ENCODE measurements at places on chromosomes 12 and 14.
A peak's percentile ranks its signal among the peaks of the same experiment; 100 is the strongest.

DNA sequence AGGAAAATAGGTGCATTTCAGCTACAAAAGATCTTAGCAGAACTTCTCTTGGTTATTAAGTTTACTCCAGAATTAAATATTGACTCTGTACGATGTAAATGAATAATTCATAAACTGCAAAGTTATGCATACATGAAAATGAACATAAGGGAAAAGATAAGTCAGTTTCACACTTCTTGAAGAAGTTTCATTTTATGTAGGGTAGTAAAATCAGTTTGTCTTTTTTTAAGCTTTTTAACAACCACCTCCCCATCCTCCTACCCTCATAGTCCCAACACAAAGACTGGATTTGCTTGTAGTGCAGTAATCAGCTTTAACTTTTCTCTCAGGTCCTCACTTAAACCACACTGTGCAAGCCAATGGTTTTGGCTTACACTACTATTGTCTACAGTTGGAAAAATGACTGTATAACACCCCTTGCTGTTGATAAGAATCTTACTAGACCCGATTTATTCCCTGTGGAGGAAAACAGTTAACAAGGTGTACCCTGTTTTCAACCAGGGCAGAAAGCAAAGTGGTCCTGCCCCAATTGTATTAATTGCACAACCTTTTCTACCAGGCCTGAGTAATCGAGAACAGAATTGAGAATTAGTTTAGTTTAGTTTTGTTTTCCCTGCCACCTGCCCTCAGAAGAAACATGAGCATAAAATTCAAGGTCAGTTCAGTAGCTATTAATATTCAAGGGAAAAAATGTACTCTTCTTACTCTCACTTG, 44.1 kb downstream of the NIN start:
- DNase-seq: no peak

- no peak for DNase-seq
These were observed 25.2 kb downstream of the SPRING1 start for GRCh38 chr12:116712458-116713303.

DNA sequence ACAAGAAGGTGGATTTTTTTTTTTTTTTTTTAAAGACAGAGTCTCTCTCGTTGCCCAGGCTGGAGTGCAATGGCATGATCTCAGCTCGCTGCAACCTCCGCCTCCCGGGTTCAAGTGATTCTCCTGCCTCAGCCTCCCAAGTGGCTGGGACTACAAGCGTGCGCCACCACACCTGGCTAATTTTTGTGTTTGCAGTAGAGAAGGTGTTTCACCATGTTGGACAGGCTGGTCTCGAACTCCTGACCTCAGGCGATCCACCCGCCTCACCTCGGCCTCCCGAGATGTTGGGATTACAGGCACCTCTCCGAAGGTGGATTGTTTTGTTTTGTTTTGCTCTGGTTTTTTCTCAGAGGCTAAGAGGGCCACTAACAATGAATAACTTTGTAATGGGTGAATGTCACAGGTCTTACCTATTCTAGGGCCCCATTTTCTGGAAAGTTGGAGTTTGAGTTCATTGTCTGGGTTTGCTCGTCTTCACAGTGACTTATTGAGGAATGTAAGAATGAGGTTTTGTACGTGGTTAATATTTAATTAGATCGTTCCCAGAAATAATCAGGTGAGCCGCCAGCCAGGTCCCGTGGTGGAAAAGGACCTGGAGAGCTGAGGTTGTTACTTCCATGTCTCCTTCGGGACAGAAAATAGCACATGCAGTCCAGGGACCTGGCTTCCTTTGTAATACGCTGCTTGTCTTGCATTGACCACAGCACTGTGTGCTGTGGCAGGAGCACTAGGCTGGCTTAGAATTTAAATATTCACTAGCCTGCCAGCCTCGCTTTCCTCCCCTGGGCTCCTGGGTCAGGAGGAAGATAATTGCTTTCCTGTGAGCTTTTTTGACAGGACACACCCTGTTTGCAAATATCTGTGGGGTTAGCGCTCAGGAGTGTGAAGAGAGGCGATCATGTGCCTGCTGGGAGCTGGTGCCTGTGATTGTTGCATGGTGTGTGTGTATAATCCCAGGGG, 2.3 kb downstream of the HIP1R start:
- no peak for DNase-seq

- DNase-seq: no peak
These were observed 590 bp downstream of the DDIT3 start for GRCh38 chr12:57519796-57520052.

GRCh38 chr14:100524933-100525243, 62.3 kb downstream of the BEGAIN start:
- DNase-seq: no peak

GRCh38 chr12:31929027-31929526, 30.1 kb upstream of the RESF1 start:
- DNase-seq: no peak

- DNase-seq: no peak
These were observed 504.3 kb downstream of the SLC16A7 start for GRCh38 chr12:60100160-60100559.

DNA sequence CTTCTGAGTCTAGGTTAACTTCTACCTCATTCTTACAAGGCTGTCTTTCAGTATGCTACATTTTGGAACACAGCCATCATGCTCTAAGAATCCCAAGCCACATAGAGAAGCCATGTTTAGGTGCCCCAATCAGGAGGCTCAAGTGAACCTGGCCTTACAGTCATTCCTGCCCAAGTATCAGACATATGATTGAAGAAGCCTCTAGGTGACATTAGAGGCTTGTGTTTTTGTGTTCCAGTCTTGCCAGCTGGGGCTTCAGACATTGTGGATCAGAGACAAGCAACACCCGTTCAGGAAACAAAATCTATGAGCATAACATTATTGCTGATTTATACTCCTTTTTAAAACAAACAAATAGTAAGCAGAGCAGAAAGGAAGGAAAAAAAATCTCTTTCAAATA, 8.1 kb upstream of the SLC16A7 start:
- DNase-seq: no peak

DNA sequence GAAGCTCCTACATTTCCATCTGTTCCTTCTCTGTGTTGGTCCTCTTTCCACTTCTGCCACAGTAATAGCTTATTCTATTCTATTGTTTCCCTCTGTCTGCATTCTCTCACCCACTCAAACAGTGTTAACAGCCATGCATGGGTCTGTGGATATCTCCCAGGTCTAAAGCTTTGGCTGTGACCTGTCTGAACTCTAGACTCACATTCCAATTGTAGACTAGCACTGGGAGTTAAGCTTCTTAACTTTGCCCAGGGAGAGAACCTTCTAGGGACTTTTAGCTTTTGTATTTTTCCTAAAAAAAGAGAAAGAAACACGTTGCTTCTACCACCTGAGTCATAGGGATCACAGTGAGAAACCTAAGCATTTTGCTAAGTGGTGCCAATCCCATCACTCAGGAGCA, 36.7 kb downstream of the PTPRR start:
- DNase-seq: no peak

- DNase-seq: no peak
These were observed 74.7 kb downstream of the PRORP start for GRCh38 chr14:35197015-35197414.

DNA sequence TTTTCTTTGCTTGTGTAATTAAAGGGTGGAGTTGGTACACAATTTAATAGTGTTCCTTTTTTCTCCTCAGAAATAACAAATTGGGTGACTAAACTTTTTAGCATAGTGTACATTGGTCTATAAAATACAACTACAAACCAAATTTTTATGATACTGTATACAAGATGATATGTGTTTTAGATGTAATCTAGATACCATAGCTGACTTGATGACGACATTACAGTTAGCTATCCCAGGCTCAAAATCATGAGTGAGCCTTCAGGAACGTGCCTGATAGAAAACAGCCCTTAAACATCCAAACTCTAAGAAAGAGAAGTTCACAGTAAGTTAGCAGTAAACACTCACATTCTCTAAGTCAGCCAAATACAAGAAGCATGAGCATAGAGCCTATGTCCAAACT, 99.0 kb upstream of the SSTR1 start:
- DNase-seq: no peak

GRCh38 chr14:34027990-34028495, 77.2 kb upstream of the EGLN3 start:
- no peak for DNase-seq

GRCh38 chr12:117192057-117192456, 1.8 kb upstream of the FBXO21 start:
- no peak for DNase-seq

GRCh38 chr12:115672086-115672485, 605.4 kb downstream of the MED13L start:
- no peak for DNase-seq

GRCh38 chr12:54404061-54405004, 14.7 kb downstream of the ITGA5 start:
- DNase-seq: peak; percentile 55

DNA sequence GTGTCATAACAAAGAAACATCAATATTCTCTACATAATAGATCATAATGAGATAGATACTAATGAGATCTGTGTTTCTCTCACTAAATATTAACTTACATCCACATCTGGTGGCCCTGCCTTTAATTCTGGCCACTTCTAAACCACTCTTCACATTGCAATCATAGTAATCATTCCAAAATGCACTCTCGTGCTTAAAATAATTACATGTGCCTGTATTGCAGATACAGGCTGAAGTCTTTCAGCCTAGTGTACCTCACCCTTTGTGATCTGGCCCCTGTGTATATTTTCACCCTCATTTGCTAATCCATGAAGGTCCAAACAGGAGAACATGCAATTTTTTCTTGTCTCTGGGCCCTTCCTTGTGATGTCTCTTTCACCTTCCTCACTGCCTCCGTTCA, 108.0 kb downstream of the LIN7A start:
- DNase-seq: no peak

DNA sequence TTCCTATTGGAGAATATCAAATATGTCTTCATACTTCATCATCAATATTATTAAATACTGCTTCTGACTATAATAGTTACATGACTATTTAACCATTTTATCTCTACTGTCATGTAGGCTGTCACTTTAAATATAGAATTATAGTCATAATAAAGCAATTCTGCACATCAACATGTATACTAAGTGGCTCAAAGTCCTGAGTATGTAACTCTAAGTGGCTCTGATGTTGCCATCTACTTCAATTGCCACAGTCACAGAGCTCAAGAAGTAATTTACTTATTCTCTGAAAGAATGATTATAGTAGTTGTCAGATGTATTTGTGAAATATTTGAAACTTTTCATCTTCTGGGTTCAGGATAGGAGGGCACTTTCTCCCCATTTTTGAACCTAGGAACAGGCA, 202.3 kb downstream of the KITLG start:
- DNase-seq: no peak

- DNase-seq: no peak
These were observed 38.5 kb upstream of the KCNK13 start for GRCh38 chr14:90023176-90023896.

DNA sequence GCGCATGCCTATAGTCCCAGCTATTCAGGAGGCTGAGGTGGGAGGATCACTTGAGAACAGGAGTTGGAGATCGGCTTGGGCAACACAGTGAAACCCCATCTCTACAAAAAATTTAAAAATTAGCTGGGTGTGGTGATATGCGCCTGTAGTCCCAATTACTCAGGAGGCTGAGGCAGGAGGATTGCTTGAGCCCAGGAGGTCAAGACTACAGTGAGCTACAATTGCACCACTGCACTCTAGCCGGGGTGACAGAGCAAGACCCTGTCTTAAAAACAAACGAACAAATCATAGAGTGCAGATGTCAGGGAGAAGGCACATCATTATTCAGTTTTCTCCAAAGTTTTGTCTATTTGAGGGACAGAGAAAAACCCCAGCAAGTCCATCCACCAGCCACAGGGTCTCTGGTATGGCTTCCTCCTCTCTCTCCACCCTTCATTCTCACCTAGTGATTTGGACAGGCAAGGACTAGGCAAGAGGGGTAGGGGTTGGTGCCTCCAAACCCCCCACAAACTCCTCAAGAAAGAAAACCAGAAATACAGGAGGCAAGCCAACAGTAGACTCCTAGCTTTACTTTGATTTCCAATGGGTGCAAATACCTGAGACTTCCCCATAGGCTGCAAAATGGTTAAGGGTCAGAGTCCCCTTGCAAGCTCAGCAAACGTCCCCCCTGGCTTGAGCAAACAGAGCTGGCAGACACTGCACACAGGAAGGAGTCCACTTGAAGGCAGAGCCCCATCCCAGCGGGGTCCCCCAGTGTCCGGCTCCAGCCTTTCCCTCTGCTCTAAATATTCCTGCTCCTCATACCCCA, 26.5 kb upstream of the RPLP0 start:
- DNase-seq: no peak

DNA sequence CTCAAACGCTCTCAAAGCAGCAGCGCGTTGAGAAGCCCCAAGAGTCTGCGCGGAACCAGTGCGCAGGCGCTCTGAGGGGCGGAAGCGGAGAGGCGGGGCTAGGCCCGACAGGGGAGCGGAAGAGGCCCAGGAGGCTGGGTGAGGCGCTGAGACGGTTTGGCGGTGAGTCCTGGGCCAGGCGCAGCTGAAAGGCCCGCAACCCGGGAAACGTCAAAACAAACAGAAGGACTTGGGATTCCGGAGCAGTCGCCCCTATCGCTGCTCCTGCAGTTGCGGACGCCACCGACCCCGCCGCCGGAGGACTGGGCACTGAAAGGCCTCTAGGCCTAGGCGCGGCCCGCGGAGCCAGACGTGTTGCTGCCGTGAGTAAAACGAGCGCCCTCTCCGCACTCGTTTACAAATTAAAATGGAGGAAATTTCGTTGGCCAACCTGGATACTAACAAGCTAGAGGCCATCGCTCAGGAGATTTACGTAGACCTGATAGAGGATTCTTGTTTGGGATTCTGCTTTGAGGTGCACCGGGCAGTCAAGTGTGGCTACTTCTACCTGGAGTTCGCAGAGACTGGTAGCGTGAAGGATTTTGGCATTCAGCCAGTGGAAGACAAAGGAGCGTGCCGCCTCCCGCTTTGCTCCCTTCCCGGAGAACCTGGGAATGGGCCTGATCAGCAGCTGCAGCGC, at the start of gene ATXN7L3B:
Gene ATXN7L3B, plus strand, starts transcription at position 129 of the 679 bp plus-strand sequence. Its CDS starts 278 bp downstream, at position 407.
- DNase-seq: peak; percentile 97

DNA sequence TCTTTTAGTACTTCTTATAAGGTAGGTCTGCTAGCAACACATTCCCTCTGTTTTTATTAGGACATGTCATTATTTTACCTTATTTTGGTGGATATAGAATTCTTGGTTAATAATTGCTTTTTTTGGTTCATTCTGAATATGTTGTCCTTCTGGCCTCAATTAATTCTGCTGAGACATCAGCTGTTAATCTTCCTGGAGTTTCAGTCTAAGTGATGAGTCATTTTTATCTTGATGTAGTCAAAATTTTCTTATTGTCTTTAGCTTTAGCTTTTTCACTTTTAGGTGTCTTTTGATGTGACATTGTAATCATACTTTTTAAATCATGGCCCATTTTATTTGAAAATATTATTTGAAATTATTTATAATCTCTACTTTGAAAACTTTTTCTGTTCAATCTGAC, 104.9 kb upstream of the PMCH start:
- DNase-seq: no peak

DNA sequence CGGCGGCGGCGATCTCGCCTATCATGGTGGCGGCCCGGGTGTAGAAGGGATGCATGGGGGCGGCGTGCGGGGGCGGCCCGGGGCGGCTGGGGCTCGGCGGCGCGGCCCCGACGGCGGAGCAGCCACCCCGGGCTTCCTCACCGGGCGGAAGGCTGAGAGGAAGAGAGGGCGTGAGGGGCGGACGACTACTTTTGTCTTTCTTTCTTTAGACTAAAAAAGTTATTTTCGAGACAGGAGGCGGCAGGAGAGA, 240 bp downstream of the BTG1 start:
- no peak for DNase-seq

Measured in CD8-positive, alpha-beta memory T cell (primary cell).